Cortex of kidney (tissue), 1 donor: ENCODE measurements at places on chromosomes 7 and 10.

GRCh38 chr7:31121601-31122000 lies 69.5 kb downstream of the ADCYAP1R1 start:
- DNase-seq = no peak

DNA sequence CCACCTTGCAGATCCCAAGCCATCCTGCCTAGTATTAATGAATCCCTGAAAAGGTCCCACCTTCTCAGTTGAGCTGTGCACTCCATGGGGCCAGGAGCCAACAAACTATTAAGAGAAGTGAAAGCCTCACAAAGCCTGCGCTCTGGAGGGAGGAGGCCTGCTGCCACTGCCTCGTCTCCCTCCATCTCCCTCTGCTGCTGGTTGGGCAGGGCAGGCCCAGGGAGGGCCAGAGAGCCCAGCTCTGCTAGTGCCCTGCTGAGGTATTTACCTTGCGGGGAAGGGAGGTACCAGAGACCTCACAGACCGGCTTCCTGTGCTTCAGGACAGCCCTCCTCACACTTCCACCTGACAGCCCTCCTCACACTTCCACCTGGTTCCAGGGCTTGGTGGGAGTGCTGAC lies 171.5 kb downstream of the SH3PXD2A start:
- no peak for DNase-seq

DNA sequence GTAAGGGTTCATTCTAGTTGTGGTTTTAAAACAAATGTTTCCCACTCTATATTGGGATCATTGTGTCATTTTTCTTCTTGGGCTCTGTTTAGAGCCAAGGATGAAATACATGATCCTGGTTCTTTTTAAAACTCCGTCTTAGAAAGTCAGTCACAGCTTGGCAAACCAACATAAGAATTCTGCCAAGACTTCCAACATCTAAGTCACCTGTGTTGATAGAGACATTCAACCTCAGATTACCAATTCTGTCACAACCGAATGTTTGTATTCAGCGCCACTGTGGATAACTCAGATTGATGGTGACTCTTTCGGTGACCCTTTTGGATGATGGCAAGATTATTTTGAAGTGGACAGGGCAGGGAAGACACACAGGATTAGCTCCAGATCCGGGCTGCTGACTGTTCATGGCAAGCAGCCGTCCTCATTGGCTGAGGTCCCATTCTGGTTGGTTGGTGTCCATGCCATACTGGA lies 255.4 kb downstream of the ARHGAP21 start:
- no peak for DNase-seq

- no peak for DNase-seq
Observed at GRCh38 chr10:61016630-61017029, 72.6 kb upstream of the RHOBTB1 start.
